ENCODE measurements at places on chromosomes 12 and 14.

DNA sequence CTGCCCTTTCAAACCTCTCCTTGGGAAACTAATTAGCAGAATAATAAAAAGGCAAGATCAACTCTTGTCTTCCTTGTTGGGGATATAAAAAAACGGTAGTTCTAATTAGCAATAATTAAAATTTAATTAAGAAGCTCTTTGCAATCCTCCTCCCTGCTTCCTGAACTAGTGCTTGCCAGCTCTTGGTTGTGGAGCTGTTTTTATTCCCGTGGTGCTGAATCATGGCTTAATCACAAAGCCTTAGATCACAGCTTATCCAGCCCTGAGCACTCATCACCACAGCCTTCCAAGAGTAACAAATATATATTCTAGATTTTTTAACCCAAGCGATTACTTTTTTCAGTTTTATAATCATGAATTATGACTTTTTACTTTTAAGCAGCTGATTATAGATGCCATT, 63.2 kb upstream of the INSM2 start:
- DNase-seq = peak; percentile 54

DNA sequence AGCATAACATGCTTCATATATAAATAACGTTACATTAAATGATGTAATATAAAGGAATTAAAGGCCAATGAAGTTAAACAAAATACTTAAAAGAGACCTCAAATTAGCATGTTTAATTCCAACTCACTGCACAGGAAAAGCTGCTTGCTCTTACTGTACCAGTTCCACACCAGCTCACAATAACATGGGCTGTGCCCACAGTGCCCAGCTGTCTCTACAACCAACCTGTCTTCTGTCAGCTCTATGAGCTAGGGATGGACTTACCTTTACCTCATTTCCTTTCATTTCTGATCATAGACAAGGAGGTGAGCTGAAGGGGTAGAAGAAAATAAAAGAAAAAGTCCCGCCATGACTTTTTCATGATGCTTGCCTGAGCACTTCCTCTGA, 64.8 kb downstream of the NKX2-1 start:
- DNase-seq = no peak

DNA sequence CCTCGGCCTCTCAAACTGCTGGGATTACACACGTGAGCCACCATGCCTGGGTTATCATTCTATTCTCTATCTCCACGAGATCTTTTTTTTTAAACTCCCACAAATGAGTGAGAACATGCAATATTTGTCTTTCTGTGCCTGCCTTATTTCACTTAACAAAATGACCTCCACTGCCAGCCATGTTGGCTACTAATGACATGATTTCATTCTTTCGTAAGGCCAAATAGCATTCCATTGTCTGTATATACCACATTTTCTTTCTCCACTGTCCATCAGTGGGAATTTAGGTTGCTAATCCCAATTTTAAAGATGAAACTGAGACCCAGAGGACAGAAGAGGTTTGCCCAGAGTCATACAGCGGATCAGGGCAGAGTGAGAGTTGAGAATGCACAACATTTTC, 10.9 kb upstream of the TRPV4 start:
- DNase-seq = no peak

- DNase-seq = peak; percentile 48
Observed at GRCh38 chr14:84351646-84352045, 1178.3 kb upstream of the FLRT2 start.

GRCh38 chr12:107490010-107490409, 195.6 kb upstream of the PWP1 start:
- no peak for DNase-seq

Measured in iris pigment epithelial cell (primary cell).